ENCODE measurements at places on chromosomes 2 and 18.

DNA sequence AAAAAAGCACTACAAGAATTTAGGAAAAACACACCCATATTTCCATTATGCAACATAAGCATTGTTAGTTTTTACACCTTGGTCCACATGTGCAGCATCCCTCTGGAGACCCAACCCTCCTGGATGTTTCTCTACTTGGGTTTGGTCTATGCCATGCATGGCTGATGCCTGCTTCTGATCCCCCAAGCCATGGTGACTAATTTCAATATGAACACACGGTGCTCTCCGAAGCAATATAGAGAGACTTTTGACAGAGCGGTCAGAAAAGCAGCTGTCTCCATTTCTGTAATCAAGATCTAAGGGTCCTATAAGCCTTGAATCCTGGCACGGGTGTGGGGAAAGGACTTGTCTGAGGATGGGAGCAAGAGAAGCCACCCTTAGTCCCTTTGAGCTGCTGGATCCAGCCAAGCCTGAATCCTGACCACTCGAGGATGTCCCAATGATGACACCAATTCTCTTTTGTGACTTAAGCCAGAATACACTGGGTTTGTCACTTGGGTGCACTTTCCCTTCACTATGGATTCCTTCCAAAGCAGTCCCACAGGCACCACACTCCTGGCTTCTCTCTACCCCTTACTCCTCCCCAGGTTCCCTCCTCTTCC is 91.5 kb downstream of the ACTR2 start:
- DNase-seq: no peak

GRCh38 chr18:2316751-2317696 is 254.3 kb downstream of the METTL4 start:
- DNase-seq: no peak

DNA sequence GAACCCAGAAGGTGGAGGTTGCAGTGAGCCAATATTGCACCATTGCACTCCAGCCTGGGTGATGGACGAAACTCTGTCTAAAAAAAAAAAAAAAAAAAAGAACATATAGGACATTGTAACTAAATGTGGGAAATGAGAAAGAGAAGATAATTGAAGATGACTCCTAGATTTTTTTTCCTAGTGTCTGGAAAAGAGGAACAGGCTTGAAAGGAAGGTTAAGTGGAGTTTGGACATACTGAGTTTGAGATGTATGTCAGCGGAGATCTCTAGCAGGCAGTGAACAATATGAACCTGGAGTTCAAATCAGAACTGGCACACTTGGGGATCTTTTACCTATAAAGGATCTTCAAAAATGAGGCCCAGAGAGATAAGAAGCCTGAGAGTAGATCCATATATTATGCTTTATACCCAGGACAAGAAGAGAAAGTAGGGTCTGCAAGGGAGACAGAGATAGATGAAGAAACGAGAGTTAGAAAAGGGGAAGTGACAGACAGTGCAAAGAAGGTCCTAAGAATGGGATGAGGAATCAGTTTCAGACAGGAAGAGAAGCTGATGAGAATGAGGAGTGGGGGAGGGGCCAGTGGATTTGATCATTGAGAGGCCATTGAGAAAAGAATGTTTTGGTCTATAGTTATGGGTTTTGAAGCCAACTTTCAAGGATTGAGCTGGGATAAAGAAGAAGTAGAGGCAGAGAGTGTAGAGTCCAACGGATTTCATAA is 46.9 kb upstream of the CD28 start:
- no peak for DNase-seq

GRCh38 chr2:119856469-119856901 is 96.8 kb downstream of the PTPN4 start:
- no peak for DNase-seq

DNA sequence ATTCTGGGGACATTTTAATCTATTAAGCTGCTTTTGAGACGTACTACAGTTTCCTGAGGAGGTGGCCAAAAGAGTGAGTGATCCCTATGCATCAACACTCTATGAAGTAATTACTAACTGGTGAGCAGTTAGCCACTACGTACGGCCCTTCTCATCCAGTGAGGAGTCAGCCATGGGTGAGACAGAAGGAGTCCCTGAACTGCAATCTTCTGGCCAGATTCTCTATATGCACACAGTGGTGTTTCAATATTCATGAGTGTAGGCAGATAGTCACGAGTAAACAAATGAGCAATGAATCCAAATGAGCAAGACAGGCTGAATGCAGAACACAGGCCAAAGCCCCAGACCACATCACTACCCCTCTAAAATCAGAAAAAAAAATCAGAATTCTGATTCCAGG is 29.8 kb upstream of the TMEM214 start:
- DNase-seq: no peak

DNA sequence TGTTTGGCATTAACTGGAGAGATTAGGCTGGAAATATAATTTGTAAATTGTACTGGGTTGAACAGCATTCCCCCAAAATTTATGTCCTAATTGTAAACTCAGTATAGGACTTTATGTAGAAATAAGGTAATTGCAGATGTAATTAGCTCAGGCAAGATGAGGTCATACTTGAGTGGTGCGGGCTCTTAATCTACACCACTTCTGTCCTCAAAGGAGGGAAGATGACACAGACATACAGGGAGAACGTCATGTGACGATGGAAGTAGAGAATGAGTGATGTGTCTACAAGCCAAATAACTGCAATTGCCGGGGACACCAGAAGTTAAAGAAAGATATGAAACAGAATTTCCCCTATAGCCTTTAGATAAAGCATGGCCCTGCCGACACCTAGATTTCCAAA is 1501.1 kb upstream of the PIK3C3 start:
- DNase-seq: no peak

DNA sequence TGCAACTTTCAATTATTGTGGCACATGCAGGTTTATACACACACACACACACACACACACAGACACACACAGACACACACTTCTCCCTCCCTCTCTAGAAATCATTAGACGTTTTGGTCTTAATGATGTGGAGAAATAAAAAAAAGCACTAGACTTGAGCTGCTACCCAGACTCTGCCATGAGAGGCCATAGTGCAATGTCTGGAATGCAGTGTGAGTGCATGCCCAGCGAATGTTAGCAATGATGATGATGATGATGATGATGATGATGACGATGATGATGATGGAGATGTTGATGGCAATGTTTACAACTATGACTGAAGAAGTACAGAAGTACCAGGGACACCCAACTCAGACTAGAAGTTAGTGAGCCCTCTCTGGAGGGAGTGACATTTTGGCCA is 23.8 kb upstream of the KLHL29 start:
- no peak for DNase-seq

GRCh38 chr2:65351234-65351947 is 81.0 kb downstream of the SPRED2 start:
- no peak for DNase-seq
